ENCODE measurements at places on chromosomes 4 and X.

DNA sequence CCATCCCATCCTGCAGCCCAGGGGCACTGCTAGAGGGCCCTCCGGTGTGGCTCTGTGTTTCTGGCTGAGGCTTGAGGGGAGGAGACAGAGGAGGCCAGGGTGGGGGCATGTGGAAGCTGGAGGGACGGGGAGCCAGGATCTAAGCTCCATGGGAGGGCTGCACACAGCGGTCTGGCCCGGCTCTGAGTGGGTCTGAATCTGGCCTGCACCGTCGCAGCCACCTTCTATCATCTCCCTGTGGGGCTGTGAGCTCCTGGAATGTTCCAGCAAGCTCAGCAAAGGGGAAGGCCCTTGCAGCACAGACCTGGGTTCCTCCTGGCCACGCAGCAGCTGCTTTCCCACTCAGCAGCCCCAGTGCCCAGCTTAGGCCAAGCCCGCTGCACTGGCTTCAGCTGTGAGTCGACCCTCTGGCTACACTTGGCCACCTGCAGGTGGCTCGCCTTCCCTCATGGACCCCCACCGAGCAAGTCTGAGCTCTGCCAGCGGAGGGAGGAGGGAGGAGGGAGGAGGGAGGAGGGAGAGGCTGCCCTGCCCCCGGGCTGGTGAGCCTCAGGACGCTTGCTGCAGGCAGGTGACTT, 5.3 kb downstream of the NKX1-1 start:
- no peak for DNase-seq

- no peak for DNase-seq
Observed at GRCh38 chr4:107115185-107115847, 79.2 kb upstream of the DKK2 start.

GRCh38 chr4:144574000-144574399, 72.0 kb upstream of the HHIP start:
- DNase-seq: no peak

DNA sequence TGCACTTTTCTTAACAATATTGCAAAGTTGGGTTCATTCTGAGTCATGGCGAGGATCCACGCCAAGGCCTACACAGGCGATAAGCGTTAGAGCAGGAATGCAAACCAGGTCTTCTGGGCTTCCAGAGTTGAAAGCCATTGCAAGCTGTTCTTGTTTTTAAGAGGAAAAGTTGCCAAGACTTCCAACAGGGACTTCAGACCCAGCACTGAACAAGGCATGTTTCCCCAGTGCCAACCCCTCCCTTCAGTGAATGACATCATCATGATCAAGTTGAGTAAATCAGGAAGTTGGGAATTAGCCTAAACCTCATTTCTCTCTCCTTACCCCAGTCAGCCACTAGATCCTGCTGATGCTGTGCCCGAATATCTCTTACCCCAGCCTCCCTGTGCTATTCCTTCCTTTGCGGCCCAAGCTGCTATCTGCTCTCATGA, 355.1 kb downstream of the HS3ST1 start:
- DNase-seq: peak; percentile 48

DNA sequence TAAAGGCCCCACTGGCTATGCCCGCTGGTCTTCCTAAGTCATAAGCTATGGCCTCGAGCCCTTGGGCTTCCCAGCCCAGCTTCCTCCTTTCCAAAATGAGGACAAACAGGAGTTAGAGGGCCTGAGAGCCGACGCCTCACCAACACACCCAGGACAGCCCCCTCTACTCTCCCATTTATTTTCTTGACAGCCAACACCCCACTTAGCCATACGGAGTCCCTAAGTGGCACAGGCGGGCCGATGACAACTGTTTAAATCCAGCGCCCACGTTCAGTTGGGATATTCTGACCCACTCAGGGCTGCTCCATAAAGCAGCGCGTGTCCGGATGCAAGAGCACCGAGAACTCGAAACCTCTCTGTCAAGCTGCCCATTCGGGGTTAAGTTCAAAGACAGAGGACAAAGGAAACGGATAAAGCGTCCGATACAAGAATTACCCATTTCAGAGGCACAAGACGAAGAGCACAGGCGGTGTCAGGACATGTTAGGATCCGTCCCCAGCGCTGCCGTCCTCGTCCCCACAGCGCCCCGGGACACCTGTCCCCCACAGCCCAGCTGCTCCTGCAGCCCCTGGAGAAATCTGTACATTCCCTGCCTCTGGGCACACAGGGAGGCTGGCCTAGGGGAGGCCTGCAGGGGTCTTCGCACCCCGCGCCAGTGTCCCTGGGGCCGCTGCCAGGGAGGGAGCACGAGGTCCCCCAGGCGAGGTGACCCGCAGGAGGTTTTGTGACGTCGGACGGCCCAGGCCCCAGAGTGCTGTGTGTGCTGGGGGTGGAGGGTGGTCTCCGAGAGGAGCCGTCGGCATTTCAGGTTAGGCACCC, 1.2 kb downstream of the PRKX start:
- DNase-seq: peak; percentile 60

GRCh38 chr4:53997898-53998297, 66.5 kb downstream of the CHIC2 start:
- no peak for DNase-seq

- DNase-seq: peak; percentile 29
Observed at GRCh38 chrX:53356186-53356585, 66.3 kb downstream of the SMC1A start.

- no peak for DNase-seq
Observed at GRCh38 chr4:122542411-122543236, 78.2 kb downstream of the IL21 start.

DNA sequence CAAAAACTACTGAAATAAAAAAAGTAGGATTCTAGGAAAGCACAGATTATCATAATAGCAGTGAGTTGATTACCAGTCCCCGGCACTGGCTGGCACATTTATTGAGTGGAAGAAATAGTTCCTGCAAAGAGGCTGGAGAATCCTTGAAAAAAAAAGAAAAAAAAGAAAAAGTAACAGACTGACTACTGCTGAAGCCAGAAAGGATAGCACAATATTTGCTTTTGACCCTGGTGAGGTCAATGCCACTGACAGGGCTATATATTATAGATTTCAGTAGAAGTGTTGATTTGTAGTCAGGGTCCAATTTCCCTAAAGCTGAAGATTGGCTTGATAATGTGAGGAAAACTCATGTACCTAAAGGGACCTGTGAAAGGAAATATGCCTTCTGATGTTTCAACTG, 64.7 kb downstream of the NDNF start:
- DNase-seq: no peak

DNA sequence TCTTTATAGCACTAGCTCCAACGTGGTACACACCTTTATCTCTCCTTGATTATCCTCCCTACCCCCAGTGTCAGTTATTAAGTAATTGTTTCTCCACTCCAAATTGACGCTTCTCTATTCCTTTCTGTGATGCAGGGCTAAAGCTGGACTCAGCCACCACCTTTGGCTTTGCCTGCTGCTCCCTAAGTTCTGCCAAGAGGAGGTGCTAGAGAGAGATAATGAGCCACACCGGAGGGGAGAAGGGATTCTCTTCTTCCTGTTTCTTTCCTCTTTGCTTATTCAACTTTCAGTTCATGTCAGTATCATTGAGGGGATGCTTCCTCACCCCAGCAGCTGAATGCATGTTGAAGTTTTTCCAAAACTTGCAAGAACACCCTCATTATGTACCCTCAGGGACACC, 176.5 kb downstream of the GBA3 start:
- DNase-seq: no peak

DNA sequence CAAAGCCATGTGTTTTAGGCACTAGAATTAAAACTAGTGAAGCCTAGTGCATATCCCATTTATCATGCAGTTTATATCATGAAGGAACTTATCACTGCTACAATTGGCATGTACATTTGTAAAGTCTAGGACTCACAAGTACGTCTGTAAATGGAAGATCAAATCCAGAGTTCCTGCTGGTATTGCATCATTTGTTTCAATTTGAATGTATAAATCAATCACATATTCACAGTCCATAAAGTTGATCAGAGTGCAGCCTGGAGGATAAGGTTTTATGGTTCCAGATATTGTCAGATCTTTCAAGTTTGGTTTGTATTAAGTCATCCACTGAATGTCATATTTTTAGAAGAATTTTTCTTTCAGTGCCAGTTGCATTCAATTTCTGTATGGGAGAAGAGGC, 32.6 kb upstream of the PDE5A start:
- DNase-seq: no peak

- DNase-seq: no peak
Observed at GRCh38 chr4:12846368-12846767, 637.8 kb downstream of the RAB28 start.

DNA sequence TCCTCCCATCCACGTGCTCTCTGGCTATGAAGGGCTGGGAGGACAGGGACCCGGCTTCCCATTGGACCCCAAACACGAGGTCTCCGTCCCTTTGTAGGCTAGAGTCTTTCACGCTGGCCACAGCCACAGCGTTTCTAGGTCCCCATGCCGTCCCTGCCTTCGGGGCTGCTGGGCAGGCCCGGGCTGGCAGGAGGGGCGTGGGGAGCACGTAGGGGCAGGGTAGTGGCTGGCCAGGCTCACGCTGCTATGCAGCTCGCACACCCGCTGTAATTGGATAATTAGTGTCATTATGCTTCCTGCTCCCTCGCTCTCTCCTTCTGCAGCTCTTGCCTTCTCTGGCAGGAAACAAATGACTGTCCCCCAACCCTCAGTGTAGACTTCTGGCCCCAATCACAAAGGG, 9.8 kb downstream of the ATP2B3 start:
- DNase-seq: no peak
